ENCODE measurements at places on chromosomes 12 and 14.

DNA sequence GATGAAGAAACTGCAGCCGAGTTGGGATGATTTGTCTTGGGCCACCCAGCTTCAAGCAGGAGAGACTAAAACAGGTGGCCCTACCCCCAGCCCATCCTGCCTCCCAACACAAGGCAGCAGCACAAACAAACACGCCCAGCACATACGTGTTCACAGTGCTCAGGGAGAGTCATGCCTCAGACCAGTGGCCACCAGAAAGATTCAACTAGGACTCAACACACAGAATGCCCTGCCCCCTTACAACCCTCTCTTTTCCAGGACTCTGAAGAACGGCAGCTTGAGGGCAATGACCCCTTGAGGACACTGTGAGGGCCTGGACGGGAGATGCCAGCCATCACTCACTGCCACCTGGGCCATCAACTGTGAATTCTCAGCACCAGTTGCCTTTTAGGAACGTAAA is 75.0 kb downstream of the NT5DC3 start:
- no peak for DNase-seq

- DNase-seq, result no peak
Observed at GRCh38 chr12:124233041-124233796, 61.7 kb upstream of the RFLNA start.

DNA sequence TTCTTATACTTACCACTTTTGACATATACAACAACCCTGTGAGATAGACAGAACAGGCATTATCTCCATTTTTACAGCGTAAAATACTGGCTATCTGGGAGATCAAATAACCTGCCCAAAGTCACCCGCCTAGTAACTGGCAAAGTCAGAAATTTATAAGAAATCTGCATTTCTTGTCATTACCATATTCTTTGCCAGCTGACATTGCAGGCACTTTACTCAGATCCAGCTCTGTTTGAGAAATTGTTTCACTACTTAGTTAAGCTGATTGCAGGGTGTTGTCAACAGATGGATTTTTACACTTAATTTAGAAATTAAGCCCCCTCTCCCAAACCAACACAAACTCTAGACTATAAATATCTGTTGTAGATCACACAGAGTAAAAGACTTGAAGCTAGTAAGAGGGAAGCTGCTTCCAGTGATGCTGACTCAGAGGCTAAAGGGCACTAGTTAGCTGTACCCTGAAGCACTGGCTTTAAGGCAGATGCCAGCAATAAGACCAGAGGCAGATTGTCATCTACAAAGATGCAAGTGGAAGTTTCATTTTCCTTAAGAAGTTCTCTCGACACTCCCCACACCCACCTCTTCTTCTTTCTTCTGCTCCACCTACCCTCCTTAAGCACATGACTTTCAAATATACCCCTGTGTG is 153.1 kb downstream of the ANO6 start:
- DNase-seq, result no peak

GRCh38 chr12:91874086-91874865 is 271.4 kb downstream of the BTG1 start:
- no peak for DNase-seq

DNA sequence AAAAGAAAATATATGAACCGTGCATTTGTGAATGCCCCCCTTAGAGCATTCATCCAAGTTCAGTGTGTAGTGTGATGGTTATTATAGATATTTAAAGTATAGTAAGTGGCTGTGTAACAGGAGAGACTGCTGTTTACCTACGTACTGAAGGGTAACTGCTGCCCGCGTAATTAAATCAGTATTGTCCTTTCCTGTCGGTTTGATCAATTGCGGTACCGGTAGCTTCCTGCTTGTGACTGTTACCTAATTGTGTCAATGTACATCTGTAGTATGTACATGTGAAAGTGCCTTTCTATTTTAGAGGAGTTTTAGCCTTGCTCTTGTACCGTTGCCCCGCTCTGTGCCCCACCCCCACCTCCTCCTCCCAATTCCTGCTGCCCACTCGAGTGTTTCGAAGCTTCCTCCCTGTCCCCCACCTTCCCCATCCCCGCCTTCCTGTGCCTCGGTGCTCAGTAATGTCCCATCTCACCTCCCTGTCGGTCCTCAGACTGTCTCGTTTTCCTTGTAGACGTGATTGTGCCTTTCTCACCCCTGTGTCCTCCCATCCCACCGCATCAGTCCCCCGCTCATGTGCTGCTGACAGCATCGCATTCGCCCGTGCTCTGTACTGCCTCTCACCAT is 75.0 kb downstream of the KICS2 start:
- DNase-seq, result no peak

- DNase-seq, result no peak
Observed at GRCh38 chr12:49809381-49809905, 18.8 kb downstream of the NCKAP5L start.

GRCh38 chr12:3195337-3195736 is 118.2 kb downstream of the TSPAN9 start:
- no peak for DNase-seq

DNA sequence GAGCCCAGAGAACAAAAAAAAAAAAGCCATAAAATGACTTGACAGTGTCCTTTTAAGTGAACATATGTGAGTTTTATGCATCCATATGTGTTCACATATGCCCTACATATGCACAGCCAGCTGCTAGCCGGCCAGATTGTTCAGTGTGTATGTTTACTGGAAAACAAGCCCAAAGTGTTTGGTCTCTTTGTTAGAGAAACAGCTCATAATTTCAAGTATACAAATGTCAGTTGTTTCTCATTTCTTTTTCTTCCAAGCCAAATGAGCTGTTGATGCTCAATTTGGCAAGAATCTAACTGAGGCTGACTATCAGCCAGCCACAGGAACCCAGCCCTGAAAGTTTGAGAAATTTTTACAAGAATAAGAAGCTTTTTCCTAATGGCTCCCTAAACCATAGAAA is 60.8 kb upstream of the TSPAN8 start:
- DNase-seq, result no peak

- DNase-seq, result no peak
Observed at GRCh38 chr12:54369597-54370131, 5.4 kb upstream of the GPR84 start.

DNA sequence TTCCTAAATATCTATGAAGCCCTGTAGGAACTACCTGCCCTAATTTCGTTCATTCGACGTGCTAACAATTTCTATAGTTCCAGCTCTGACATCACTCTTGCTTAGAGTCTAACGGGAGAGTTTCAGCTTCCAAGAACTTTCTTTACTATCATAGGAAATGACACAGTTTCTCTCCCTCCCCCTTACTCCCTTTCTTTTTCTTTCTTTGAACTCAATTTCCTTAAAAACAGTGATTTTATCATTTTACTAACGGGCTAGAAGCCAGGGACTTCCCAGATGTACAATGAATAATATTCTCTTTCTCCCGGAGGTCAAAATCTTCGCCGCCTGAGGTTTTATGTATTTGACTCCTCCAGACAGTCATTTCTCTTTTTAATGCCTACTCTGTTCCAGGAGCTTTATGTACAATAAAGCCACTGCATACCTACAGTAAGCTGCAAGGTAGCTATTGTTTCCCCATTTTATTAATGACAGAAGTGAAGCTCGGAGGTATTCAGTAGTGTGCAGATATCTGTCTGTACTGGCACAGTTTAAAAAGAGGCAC is 15.7 kb downstream of the SMCO2 start:
- DNase-seq, result no peak

DNA sequence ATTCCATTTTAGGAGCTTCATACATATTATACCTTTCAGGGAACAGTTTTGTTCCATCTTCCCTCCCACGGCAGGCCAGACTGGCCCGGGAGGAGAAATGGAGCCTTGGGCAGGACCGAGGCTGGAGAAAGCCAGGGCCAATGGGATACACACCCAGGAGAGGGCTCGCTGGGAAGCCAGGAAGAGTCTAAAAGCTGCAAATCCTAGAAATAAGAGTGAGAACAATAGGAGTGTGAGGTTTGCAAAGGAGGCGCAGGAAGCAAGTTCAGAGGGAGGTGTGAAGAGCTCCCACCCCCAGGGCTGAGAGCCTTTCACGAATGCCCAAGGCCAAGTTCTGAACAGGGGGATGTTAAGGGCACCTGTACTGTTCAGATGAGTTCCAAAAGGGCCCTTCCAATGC is 67.5 kb upstream of the CPSF6 start:
- no peak for DNase-seq

- DNase-seq, result no peak
Observed at GRCh38 chr14:80381807-80382363, 170.6 kb upstream of the DIO2 start.

DNA sequence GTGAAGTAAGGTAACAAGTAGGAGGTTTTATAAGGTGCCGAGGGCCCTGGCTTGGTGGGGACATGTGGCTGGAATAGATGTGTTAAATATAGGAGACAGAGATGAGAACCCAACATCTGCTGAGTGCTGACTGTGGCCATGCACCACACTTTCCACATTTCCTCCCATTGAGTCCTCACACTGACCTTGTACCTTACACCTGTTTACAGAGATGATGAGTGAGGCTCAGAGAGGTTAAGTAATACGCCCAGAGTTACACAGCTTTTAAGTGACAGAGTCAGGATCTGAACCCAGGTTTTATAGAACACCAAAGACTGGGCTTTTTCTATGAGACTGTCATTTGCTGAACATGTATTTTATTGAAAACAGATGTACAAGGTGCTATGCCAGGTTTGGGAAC is 70.8 kb upstream of the LTA4H start:
- DNase-seq, result no peak

DNA sequence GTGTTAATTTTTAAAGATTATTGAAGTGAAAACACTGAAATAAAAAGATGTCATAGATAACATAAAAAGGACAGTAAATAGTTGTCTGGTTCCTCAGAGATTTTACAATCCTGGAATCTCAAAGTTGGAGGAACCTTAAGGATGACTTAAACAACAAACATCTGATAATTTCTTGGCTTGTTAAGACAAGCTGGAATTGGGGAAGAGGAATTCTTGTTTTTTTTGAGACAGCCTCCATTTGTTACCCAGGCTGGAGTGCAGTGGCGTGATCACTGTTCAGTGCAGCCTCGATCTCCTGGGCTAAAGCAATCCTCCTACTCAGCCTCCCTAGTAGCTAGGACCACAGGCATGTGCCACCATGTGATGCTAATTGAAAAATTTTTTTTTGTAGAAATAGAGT is 2.3 kb downstream of the ZNF410 start:
- no peak for DNase-seq

DNA sequence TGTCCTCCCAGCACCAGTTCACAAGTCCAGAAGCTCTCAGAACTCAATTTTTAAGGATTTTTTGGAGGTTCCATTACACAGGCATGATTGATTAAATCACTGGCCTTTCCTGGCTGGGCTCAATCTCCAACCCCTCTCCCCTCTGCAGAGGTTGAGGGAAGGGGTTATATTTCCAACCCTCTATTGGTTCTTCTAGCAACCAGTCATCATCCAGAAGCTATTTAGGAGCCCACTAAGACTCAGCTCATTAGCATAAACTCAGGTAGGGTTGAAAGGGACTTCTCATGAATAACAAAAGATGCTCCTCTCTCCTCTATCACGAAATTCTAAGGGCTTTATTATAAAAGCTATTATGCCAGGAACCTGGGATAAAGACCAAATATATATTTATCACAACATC is 41.5 kb downstream of the SPPL3 start:
- DNase-seq, result no peak

DNA sequence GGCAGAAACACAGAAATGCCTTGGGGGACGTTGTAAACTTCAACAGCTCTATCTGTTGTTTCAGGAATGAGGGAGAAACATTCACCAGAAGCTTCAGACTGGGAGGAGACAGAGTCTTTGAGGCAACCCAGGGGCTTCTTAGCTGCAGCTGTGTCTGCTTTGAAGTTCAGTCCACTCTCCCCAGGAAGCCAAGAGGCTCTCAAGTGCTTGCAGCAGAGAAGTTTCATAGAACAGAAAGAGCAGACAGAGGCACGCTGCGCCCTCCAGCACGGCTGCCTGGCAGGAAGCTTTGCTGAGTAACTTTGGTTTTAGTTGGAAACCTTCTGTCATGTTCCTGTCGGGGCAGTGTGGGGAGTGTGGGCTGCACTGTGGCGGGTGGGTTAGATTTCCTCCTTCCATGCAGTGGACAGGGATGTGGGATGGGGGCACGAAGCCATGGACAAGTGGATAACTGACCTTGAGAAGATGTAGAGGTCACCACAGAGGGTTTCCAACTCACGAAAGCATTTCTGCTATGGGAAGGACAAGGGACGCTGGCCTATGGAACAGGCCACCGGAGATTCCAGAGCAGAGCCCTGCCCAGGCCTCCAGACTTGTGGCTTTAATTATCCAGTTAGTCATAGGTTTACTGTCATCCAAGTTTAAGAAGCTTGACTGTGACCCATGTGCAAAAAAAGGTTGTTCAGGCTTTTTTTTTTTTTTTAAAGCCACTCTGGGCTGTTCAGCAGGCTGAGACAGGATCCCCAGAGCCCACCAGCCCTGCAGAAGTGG is 107.7 kb downstream of the ARF6 start:
- DNase-seq, result no peak

DNA sequence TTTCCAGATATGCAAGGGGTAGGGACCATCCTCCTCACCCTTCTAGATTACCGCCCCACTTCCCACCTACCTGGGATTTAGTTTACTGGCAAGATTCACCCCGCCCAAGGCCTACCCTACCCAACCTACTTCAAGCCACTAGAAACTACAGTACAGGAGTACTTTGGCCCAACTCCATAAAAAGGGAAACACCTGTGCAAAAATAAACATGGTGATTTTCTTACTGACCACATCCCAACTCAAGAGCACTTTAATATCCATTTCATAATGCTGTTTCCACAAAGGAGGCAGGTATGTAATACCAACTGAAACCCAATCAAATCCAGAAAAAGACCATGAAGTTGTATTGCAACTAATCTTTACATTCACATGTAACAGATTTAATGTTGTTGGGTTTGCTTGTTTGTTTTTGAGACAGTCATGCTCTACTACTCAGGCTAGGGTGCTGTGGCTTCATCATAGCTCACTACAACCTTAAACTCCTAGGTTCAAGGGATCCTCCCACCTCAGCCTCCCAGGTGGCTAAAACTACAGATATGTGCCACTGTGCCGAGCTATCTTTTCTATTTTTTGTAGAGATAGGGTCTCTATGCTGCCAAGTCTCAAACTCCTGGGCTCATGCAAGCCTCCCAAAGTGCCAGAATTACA is 41.7 kb upstream of the RAP1B start:
- DNase-seq, result no peak

- DNase-seq, result no peak
Observed at GRCh38 chr12:104323899-104324298, 20.4 kb downstream of the EID3 start.

- DNase-seq, result no peak
Observed at GRCh38 chr14:54253195-54253947, 143.4 kb upstream of the CDKN3 start.

- no peak for DNase-seq
Observed at GRCh38 chr12:64466178-64466577, 14.3 kb downstream of the TBK1 start.

DNA sequence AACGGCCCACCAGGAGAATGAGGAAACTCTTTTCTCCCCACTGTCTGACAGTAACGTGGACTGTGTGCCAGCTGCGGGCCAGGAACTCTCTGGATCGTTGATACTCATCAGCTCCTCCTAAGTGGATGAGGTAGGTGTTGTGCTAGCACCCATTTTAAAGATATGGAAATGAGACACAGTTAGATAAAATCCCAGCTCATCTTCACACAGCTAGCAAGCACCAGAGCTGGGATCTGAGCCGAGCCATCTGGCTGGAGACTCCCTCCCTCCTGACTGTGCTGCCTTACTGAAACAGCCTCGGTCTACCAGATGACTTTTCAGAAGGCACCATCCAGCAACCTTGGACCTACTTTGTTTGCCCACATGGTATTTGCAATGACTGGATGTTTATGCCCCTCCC is 49.2 kb downstream of the TMEM132D start:
- DNase-seq, result no peak
